ENCODE measurements at places on chromosomes 6 and 20. TPM values are rescaled to one million over a fixed set of nuclear protein-coding genes. Genes with fewer than 3 reads are reported as not detected.

Gene PNISR
- 30.7 TPM for total RNA-seq

Gene CCN5
- total RNA-seq = 0.10 TPM

Gene LINC00237
- not detected for total RNA-seq

Gene UBE2C
- 0.75 TPM for total RNA-seq

Gene PAQR8
- 3.6 TPM for total RNA-seq

Gene C2
- not detected for total RNA-seq

Gene VSX1
- total RNA-seq = not detected

Gene TEAD3
- total RNA-seq = 3.6 TPM

Gene CD40
- total RNA-seq = 89.6 TPM

Gene DLK2
- total RNA-seq = 1.3 TPM

Gene SSTR4
- not detected for total RNA-seq

Gene C6orf132
- total RNA-seq = 16.3 TPM

Gene ARHGAP40
- 9.2 TPM for total RNA-seq

Gene TCP11
- 0.60 TPM for total RNA-seq

Gene ZNF311
- total RNA-seq = 1.6 TPM

GRCh38 chr6:121630716-121631115 is 195.3 kb downstream of the GJA1 start:
- DNase-seq = peak; percentile 36

GRCh38 chr6:117561128-117561527 is 41.2 kb downstream of the GOPC start:
- no peak for DNase-seq

- no peak for DNase-seq
Measured at GRCh38 chr6:16035488-16036080, 93.3 kb upstream of the MYLIP start.

DNA sequence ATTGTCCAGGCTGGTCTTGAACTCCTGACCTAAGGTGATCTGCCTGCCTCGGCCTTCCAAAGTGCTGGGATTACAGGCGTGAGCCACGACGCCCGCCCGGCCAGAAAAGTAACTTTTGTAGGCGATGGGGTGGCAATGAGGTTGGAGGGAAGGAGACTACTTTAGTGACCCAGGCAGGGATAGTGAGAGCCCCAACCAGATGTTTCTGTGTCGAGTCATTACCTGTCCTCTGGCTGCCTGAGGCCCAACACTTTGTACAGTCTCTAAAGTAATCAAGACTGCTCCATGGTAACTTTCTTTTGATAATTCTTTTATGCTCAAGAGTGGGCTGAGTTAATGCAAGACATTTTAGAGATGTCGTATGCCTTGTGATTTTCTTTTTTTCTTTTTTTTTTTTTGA is 6.8 kb downstream of the SASH1 start:
- DNase-seq = no peak

- no peak for DNase-seq
Measured at GRCh38 chr6:100153636-100154275, 159.7 kb upstream of the MCHR2 start.

- no peak for DNase-seq
Measured at GRCh38 chr6:115976321-115976870, 84.3 kb downstream of the FRK start.

GRCh38 chr20:34362502-34363061 is 491 bp upstream of the ITCH start:
- no peak for DNase-seq

GRCh38 chr6:145214570-145214969 is 520.8 kb downstream of the EPM2A start:
- peak; percentile 37 for DNase-seq

- no peak for DNase-seq
Measured at GRCh38 chr20:41621421-41621820, 3.2 kb upstream of the CHD6 start.

GRCh38 chr6:16840291-16840690 is 79.0 kb upstream of the ATXN1 start:
- no peak for DNase-seq

- DNase-seq = no peak
Measured at GRCh38 chr20:45320948-45321595, 13.0 kb upstream of the MATN4 start.

DNA sequence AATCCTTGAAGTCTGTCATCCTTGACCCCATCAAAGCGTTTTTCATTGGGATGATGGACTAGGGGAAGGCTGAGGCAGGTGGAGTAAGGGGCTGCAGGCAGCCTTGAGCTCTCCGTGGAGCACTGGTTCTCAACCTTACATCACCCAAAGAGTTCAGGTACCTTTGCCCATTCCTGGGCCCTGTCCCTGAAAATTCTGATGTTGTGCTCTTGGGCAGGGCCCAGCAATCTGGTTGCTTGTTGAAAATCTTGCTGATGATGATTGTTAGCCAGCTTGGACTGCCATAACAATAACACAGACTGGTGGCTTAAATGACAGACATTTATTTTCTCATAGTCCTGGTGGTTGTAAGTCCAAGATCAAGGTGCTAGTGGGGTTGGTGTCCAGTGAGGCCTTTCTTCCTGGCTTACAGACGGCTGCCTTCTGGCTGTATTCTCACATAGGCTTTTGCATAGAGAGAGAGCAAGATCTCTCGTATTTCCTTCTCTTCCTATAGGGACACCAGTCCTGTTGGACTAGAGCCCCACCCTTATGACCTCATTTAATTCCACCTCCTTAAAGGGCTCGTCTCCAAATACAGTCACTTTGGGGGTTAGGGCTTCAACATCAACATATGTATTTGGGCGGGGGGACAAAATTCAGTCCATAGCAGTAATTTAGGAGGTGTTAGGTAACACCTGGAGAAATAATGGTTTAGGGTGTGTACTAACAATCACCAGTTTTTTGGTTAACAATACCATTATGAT is 104.9 kb downstream of the PLEKHG1 start:
- no peak for DNase-seq

- DNase-seq = no peak
Measured at GRCh38 chr6:34120953-34121675, 24.8 kb downstream of the GRM4 start.

DNA sequence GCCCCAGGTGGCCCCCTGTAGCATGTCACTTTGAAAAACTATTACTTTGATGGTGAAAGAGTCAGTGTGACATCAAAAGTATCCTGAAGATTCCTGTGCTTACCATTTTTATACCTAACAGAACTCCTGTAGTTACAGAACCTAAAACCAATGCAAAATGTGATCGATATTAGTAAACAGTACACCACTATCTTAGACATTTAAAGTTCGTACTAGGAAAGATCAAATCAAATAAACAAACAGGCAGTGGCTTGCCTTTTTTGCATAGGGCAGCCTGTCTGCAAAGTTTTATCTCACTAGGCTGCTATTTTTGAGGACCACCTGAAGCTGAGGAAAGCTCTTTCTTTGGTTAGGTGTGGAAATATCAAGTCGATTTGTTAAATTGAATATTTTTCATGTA is 944.0 kb upstream of the CITED2 start:
- no peak for DNase-seq

DNA sequence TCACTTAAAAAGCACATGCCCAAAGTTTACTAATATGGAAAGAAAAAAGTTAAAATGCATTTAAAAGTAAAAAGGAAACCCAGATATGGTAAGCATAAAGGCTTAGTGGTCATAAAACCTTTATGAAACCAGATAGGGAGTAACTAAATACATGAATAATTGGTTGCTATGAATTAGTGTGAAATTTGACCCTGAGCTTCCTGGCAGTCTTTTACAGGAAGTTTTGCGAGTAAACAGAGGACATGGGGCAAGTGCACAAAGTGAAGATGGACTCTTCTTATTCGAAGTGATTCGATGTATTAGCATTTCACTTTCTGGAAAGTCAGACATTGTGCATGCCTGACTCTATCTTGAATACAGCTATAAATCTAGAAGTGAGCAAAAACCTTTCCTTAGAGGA is 90.9 kb upstream of the MLIP start:
- no peak for DNase-seq

GRCh38 chr6:32148289-32149091 is 3.2 kb downstream of the PRRT1 start:
- peak; percentile 58 for DNase-seq

DNA sequence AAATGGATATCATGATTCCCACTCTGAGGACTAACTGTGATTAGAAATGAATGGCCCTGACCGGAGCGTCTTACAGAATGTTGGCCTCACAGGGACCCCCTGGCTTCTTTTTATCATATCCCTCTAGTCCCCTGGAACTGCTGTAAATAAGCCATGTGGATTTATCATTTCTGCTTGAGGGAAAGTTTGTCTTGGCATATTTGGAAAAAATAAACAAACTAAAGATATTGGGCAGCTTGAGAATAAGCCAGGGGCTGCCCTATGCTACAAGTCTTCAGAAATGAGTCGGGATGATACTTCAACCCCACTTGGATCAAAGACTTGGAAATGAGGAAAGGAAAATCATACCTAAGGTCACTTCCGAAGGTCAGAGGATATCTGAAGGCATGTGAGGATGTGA is 179.1 kb downstream of the THBS2 start:
- no peak for DNase-seq

- DNase-seq = no peak
Measured at GRCh38 chr6:37724530-37725220, 27.0 kb upstream of the MDGA1 start.

DNA sequence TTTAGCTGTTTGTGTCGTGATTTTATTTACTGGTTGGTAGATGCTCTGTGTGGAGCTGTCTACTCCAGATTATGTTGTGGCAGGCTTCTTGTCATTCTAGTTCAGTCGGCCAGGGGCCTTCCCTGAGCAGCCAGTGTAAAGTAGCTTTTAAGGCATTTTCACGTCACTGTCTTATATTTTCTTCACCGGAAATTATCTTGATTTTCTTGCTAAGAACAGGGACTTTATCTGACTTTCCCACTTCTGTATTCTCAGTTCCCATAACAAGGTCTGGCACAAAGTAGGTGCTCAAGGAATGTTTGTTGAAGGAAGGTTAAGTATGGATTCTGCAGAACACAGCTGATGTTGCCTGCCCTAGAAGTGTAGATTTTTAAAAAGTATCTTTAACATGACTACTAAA is 868 bp downstream of the LTV1 start:
- DNase-seq = peak; percentile 6

DNA sequence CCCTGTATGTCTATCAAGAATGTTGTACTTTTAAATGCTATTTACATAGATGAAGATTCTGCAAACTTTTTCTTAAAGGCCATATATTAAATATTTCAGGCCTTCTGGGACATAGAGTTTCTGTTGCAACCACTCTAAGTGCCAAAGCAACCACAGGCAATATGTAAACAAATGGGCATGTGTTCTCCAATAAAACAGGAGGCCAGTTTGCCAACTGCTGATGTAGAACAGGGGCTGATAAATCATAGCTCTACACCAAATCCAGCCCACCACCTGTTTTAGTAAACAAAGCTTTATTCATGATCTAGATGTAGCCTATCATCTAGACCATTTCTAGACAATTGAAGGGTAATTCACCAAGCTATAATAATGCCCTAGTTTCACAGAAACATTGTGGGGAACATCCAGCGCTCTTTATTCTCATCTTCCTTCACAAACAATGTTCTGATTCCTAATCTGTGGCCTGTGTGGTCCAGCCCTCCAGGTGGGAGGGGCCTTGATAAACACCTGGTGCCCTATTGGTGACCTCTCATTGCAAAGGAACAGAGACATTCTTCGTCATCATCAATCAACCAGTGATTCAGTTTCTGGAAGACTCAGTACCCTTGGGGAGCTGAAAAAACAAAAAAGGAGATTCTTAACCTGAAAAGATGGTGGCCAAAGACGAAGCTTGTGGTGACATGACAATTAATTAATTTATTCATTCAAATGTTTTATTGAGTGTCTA is 80.2 kb downstream of the PREP start:
- DNase-seq = no peak

- no peak for DNase-seq
Measured at GRCh38 chr6:9937031-9937763, 477.7 kb downstream of the TFAP2A start.

DNA sequence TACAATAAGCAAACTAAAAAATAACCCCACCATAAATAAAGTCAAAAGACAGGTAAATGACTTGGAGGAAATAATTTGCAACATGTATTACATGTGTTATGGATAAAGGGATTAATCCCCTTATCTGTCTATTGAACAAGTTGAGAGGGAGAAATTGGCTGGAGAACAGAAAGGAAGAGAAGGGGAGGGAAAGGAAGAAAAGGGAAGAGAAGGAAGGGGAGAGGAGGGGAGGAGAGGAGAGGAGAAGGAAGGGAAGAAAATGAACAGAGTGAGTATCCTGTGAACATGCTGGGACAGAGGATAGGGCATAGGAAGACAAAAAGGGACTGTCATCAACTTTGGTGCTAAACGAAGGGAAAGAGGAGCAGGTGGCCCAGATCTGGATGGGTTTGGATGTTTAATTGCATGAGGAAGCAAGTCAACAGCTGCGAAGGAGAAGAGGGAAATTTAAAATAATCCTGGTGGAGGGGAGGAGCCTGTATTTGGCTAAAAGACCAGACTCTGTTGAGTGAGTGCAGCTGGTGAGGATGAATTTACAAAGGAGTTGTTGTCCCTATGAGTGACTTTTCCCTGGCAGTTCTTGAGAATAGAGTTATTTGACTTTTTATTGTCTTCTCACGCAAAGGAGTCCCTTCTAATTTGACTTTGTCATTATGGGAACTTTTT is 14.2 kb upstream of the SHLD1 start:
- no peak for DNase-seq

- DNase-seq = no peak
Measured at GRCh38 chr20:33301192-33301930, 18.3 kb downstream of the BPIFB1 start.

GRCh38 chr20:33926425-33926824 is 67.3 kb upstream of the RALY start:
- DNase-seq = no peak

DNA sequence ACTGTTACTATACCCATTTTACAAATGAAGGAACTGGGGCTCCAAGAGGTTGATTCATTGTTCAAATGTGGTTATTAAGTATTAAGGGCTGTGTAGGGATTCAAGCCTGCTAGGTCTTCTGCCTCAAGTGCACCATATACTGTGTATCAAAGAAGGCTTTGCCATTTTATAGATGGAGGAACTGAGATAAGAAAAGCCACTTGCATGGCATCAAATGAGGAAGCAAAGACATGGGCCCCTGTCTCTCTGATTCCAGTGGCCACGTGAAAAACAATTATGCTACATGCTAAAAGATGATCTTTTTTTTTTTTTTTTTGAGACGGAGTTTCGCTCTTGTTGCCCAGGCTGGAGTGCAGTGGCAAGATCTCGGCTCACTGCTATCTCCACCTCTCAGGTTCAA is 67.0 kb downstream of the TMEM200A start:
- DNase-seq = no peak

DNA sequence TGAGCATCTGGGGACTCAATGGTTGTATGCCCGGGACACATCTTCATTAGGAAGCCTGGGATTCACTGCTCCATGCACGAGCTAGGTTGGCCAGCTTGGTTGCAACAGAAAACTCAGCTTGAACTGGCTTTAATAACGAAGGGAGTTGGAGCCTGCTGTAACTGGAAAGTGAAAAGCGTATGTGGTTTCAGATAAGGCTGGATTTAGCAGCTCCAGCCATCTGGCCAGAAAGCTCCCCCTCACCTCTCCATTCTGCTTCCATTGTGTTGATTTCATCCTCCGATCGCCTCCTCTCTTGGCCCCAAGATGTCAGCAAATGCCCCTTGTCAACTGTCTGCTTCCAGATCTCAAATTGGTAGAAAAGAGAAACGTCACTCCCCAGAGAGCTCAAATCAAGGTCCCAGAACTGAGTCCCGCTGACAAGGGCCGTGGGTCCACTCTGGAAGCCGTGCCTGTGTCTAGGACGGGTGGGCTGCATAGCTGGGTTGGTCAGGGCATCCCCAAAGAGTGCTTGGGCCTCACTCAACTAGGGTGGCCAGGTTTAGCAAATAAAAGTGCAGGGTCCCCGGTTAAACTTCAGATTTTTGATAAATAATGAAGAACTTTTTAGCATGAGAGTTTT is 117.0 kb upstream of the PMEPA1 start:
- no peak for DNase-seq

- DNase-seq = peak; percentile 25
Measured at GRCh38 chr20:58892141-58892931, 39.8 kb downstream of the GNAS start.
